ENCODE measurements at places on chromosomes 3 and 15.
A peak's percentile ranks its signal among the peaks of the same experiment; 100 is the strongest.

DNA sequence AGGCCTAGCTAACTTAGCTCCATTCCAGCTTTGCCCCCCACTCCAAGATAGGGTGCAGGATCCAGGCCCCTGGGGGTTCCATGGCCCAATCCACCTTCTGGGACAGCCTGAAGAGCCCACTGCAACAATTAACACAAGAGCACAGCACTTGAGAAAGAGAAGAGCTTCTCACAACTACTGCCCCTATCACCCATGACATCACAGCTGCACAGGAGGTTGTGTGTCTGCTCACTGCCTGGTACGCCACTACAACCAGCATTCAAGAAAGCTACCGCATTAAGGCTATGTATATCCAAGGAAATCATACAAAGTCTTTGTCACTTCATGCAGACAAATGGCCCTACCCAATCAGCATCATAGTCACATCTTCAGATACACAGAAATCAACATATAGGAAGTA lies 62.0 kb downstream of the MYO5A start:
- DNase-seq = no peak
- H3K27ac ChIP-seq = peak overlapping the region; percentile 32
- no peaks in the 10 kb centered on the region for H3K27me3 ChIP-seq
- peaks cover 30% of the 10 kb centered on the region for H3K4me1 ChIP-seq
- H3K4me3 ChIP-seq = no peak overlapping the region

DNA sequence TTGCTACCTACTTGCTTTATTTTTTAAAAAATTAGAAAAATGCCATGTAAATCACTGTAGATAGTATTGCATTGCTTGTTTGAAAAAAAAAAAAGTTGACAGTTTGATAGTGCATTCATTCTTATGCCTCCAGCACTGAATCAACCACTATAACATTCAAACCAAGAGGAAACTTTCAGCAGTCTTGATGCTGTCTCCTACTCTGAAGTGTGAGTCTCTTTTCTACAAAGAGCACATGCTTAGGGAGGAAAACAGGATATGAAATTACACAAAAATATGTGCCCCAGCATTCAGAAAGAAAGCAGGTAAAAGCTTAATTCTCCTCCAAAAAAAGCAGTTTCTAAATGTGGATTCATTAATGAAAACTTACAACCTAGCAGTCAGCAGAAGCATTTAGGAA lies 78.3 kb downstream of the ZBTB20 start:
- H3K4me3 ChIP-seq = no peak overlapping the region
- no peak for DNase-seq
- no peaks in the 10 kb centered on the region for H3K27me3 ChIP-seq
- no peaks in the 10 kb centered on the region for H3K4me1 ChIP-seq
- no peaks in the 10 kb centered on the region for H3K36me3 ChIP-seq

DNA sequence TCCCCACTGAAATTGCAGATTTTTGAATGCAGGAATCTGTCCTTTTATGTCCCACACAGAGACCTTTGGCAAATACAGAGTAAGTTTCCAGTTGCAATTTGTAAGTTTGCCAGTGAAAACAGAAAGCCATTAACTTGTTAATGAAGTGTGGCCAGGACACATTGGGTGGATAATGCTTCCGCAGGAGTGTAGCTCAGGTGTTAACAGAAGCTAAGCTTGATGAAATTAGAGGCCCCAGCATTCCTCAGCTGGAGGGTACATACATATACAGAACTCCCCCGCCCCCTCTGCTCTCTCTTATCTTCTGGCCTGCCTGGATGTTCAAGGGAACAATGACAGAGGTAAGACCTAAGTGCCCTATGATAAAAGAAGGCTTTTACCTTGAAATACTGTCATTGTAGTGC lies 8.1 kb upstream of the LRRC2 start:
- peaks cover 32% of the 10 kb centered on the region for H3K36me3 ChIP-seq
- peak overlapping the region; percentile 100 for H3K27ac ChIP-seq
- DNase-seq = peak; percentile 71
- peaks cover 48% of the 10 kb centered on the region for H3K4me1 ChIP-seq
- no peaks in the 10 kb centered on the region for H3K27me3 ChIP-seq

DNA sequence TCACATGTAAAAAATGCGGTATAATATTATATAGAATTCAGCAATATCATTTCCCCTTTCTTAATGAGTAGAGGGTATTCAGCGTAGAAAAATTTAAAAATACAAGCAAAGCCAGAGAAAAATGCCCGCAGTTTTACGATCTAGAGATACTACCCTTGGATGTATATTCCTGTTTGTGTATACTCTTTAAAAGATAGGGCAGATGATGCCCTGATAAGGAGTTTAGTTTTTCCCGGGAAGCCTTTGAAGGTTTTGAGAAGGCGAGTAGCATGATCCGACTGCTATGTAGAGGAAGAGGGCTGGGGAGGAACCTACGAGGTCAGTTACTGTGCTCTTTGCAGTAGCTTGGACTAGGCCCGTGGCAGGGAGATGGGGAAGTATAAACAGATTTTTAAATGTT lies 1.2 kb downstream of the YEATS2 start:
- H3K27me3 ChIP-seq = no peaks in the 10 kb centered on the region
- H3K36me3 ChIP-seq = peaks cover 5% of the 10 kb centered on the region
- H3K4me1 ChIP-seq = peaks cover 40% of the 10 kb centered on the region
- peak overlapping the region; percentile 32 for H3K27ac ChIP-seq
- no peak for DNase-seq

- peaks cover 33% of the 10 kb centered on the region for H3K36me3 ChIP-seq
- H3K27me3 ChIP-seq = no peaks in the 10 kb centered on the region
- DNase-seq = no peak
- no peak overlapping the region for H3K27ac ChIP-seq
Observed at GRCh38 chr3:34676436-34676835, 878.0 kb downstream of the PDCD6IP start.

GRCh38 chr15:27989427-27989826 lies 109.7 kb downstream of the OCA2 start:
- H3K4me1 ChIP-seq = no peaks in the 10 kb centered on the region
- no peaks in the 10 kb centered on the region for H3K36me3 ChIP-seq
- H3K27me3 ChIP-seq = no peaks in the 10 kb centered on the region
- no peak overlapping the region for H3K27ac ChIP-seq
- no peak for DNase-seq

DNA sequence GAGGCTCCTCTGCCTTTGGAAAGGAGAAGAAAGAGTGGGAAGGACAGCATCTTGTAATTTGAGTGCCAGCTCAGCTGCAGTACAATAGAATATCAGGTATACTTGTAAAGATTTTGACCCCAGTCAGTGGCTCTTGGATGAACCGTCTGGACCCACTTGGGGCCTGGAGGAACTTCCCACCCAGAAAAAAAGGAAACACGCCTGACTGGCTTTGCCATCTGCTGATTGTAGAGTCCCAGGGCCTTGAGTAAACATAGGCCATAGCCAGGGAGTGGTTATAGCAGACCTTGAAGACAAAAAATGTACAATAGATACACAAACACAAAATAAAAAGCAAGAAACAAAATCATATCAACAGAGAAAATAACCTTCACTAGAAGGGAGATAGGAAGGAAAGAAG lies 112.1 kb downstream of the GOLIM4 start:
- H3K27me3 ChIP-seq = no peaks in the 10 kb centered on the region
- H3K4me3 ChIP-seq = no peak overlapping the region
- H3K36me3 ChIP-seq = no peaks in the 10 kb centered on the region

DNA sequence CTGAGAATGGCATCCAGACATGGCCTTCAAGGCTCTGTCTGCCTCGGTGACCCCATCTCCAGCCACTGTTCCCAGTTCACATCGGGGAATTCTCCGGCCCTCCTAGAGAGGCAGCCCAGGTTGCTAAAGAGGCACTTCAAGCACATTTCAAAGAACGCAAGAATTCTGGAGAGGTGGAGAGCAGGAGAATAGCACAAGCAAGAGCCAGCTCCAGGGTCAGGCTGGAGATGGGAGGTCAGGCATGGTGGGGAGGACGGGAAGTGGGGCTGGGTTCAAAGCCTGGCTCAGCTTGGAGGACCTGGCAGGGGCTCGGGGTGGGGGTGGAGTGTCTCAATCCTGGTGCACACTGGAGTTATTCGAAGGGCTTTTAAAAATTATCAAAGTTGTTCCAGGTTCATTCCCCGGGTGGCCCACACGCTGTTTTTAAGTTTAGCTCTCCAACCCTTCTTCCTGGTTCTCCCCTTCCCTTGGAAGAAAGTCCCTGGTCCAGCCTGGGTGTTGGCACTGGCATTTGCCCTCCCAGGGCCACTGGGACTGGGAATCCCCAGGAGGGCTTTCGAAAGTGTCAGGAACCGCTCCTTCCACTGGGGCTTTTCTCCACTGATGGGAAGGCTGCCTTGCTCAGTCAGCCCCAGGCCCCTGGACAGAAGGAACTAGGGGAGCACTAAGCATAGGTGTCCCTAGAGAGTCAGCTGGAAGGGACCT lies 35.8 kb downstream of the ZNF710 start:
- H3K27ac ChIP-seq = no peak overlapping the region
- H3K27me3 ChIP-seq = no peaks in the 10 kb centered on the region
- H3K36me3 ChIP-seq = no peaks in the 10 kb centered on the region
- DNase-seq = no peak

GRCh38 chr3:46676601-46677410 lies 16.7 kb downstream of the ALS2CL start:
- H3K27ac ChIP-seq = no peak overlapping the region

DNA sequence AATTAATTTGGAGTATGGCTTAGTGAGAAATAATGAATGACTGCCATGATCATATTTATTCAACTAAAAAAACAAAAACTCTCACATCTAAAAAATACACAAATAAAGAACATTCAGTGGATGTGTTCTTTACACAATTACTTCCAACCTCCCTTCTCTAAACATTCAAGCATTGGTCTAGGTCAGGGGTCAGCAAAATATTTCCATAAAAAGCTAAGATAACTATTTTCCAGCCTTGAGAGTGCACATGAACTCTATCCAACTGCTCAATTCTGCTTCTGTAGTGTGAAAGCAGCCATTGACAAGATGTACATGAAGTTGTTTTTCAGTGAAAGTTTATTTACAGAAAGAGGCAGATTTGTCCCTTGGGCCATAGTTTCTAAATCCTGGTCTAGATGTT lies 406.3 kb downstream of the MAGI1 start:
- H3K27me3 ChIP-seq = no peaks in the 10 kb centered on the region
- H3K27ac ChIP-seq = no peak overlapping the region
- H3K4me3 ChIP-seq = no peak overlapping the region
- no peak for DNase-seq
- H3K4me1 ChIP-seq = peaks cover 21% of the 10 kb centered on the region
- no peaks in the 10 kb centered on the region for H3K36me3 ChIP-seq

DNA sequence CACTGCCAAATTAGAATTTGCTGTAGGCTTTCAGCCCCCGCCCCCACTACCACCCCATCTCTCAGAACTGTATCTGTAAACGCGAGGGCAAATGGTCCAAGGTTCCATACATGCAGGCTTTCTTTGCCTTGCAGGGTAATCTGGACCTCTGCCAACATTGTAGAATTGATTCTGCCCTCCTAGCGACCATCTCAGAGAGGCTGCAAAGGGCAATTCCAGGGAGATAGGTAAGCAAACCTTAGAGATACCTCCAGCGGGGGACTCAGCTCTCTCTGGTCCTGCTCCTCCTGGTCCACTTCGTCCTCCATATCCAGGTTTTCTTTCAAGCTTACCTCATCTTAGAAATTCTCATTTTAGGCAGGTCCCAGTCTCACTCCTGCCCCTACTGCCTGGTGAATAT lies 64.4 kb downstream of the SLMAP start:
- no peaks in the 10 kb centered on the region for H3K27me3 ChIP-seq
- H3K36me3 ChIP-seq = no peaks in the 10 kb centered on the region
- H3K27ac ChIP-seq = no peak overlapping the region
- DNase-seq = no peak
- peaks cover 47% of the 10 kb centered on the region for H3K4me1 ChIP-seq

GRCh38 chr3:32725721-32726120 lies 40.7 kb downstream of the CNOT10 start:
- H3K4me3 ChIP-seq = no peak overlapping the region
- H3K27ac ChIP-seq = peak overlapping the region; percentile 36
- H3K4me1 ChIP-seq = peaks cover 13% of the 10 kb centered on the region
- no peak for DNase-seq
- H3K36me3 ChIP-seq = peaks cover 38% of the 10 kb centered on the region
- no peaks in the 10 kb centered on the region for H3K27me3 ChIP-seq

DNA sequence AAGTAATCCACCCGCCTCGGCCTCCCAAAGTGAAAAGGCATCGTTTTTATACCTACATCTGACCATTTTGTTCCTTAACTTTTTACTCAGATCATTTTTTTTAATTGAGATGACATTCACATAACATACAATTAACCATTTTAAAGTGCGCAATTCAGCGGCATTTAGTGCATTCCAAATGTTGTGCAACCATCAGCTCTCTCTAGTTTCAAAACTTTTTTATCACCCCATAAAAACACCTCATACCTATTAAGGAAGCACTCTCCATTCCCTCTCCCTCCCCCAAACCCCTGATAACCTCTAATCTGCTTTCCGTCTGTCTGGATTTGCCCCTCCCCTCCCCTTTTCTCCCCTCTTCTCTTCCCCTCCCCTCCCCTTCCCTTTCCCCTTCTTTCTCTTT lies 310.1 kb downstream of the UACA start:
- no peak for DNase-seq
- H3K4me3 ChIP-seq = no peak overlapping the region
- peaks cover 15% of the 10 kb centered on the region for H3K27me3 ChIP-seq
- peaks cover 22% of the 10 kb centered on the region for H3K4me1 ChIP-seq

- H3K27me3 ChIP-seq = no peaks in the 10 kb centered on the region
- peaks cover 6% of the 10 kb centered on the region for H3K4me1 ChIP-seq
- DNase-seq = no peak
- H3K36me3 ChIP-seq = no peaks in the 10 kb centered on the region
- H3K27ac ChIP-seq = no peak overlapping the region
Observed at GRCh38 chr15:101547737-101548136, 58.2 kb upstream of the PCSK6 start.

DNA sequence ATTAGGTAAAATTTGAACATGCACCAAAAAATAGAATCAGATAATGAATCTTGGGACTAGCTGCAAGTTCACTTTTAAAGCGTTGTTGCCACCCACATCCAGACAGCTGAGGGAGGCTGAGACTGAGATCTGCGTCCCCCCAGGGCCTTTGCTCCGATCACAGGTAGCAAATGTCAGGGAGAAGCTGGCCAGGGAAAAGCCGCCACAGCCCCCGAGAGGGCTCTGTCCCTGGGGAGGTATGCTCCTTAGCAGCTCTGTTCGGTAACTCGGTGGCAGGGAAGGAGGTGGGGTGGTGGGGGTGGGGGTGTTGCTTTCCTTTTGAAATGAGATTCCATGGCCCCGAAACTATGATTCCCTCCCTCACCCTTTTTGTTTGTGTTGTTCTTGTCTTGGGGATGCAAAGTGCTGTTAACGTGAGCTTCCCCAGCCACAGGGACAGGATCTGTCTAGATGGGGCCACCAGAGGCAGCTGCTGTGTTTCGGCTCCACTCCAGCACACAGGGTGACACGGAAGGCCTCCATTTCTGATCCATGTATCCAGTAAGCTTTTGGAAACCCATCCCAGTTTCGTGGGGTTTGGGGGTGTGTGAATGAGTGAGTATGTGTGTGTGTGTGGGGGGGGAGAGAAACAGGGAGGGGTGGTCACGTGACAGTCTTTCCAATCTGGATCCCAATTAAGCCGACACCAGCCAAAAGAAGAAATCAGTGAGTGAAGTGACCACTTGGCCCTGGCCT lies 1.1 kb upstream of the MINAR1 start:
- peaks cover 45% of the 10 kb centered on the region for H3K4me1 ChIP-seq
- H3K36me3 ChIP-seq = no peaks in the 10 kb centered on the region
- H3K27ac ChIP-seq = no peak overlapping the region
- no peak for DNase-seq
- H3K27me3 ChIP-seq = peaks cover 78% of the 10 kb centered on the region
